Activated naive CD8-positive, alpha-beta T cell treated with anti-CD3 and anti-CD28 coated beads, Interleukin-2, amount 10 ng/mL, durations not matched to agents 7 days and 5 days (primary cell): ENCODE measurements at places on chromosomes 12 and 14. TPM values are rescaled to one million over a fixed set of nuclear protein-coding genes. Genes with fewer than 3 reads are reported as not detected.

GRCh38 chr12:97474161-97474560 is 11.6 kb downstream of the RMST start:
- DNase-seq: no peak

DNA sequence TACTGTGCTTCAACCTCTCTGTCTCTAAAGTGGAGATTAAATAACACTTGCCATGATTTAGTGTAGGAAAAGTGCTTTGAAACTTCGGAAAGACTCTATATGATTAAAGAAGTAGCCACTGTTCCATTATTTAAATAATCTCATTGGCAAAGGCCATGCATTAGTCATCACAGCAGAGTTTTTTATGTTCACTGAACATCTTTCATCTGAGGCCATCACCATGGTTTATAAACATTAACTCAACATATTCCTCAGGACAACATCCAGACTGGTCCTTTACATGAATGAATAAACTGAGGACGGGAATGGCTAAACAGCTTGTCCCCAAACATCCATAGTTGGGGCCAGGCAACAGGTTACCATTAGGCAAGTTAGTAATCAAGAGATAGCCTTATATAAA is 124.6 kb upstream of the FRMD6 start:
- DNase-seq: no peak

DNA sequence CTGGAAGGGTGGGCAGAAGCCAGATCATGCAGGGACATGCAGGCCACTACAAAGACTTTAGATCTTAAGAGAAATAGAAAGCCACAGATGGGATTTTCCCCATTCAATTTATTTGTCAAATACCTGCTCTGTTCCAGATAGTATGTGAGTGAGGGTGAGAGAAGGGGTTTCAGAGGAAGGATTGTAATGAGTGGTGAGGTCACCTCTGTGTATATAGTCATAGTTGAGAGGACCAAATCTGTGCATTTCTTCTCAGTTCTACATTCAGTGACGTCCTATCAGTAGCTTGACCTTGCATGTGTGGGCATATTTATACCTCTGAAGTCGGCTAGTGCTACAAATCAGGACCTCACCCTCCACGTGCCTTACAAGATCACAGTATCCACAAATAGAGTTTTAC is 31.2 kb upstream of the RBM19 start:
- no peak for DNase-seq

DNA sequence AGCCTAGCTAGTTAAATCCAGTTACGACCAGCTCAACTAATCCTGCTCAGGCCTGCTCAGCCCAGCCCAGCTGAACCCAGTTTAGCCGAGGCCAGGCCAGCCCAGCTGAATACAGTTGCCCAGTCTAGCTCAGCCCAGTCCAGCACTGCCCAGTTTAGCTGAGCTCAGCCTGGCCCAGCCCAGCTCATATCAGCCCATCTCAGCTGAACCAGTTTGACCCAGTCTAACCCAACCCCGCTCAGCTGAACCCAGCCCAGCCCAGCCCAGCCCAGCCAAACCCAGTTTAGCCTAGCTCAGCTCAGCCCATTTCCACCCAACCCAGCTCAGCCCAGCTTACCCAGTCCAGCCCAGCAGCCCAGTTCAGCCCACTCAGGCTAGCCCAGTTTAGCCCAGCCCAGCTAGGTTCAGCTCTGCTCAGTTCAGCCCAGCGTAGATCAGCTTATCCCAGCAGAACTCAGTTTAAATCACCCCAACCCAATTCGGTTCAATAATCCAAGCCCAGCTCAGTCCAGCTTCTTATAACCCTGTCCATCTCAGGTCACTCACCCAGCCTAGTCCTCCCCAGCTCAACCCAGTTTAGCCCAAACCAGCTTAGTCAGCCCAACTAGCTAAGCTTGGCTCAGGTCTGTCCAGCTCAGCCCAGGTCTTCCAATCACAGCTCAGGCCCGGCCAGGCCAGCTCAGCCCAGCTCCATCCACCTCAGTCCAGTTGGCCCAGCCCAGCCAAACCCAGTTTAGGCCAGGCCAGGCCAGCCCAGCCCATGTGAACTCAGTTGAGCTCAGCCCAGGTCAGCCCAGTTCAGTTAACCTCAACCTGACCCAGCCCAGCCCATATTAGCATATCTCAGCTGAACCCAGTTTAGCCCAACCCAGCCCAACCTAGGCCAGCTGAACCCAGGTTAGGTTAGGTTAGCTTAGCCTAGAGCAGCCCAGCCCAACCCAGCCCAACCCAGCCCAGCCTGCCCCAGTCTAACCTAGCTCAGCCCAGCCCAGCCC is 76.7 kb downstream of the TMEM121 start:
- no peak for DNase-seq

- DNase-seq: no peak
These were observed 537.0 kb downstream of the SLC6A15 start for GRCh38 chr12:84375449-84376170.

WNT1 gene
- total RNA-seq: 1.7 TPM

DNA sequence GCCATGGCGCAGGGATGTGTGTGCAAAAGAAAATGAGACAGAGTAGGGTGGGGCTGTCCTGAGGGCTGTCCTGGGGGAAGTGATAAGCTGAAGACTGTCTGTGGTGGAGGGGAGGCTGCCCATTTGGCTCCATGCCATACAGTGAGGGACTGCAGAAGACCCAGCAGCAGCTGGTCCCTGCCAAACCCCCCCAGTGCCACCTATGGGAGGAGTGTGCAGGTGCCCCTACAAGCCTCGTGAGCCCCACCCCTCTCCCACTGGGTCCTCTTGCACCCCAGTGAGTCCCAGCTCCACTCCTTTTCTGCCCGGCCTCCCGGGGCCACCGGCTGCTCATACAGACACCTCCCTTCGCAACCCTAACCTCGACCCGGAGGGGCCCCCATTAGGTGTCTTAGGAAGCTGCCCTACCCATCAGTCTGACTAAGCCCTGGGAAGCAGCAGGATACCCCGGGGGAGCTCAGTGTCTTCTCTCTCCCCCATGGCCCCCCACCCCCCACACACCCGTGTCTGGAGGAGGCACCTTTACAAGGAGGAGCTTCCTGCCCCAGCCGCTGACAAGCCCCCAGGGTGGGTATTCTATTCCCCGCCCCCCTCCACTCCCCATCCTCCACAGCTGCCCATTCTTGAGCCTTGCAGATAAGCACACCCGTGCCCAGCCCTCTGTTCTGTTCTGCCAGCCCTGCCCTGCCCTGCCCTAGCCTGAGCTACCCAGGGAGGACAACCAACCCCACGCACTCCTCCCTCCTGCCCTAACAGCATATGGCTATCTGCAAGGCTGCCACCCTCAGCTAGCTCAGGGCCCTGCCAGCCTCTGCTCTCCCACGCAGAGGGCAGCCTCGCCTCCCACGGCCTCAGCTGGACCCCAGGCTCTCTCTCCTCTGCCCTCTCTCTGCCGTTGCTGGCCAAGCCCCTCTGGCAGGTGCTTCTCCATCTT is 41.9 kb downstream of the SLC6A12 start:
- DNase-seq: no peak

- no peak for DNase-seq
These were observed 502.4 kb upstream of the ATP2B1 start for GRCh38 chr12:90211017-90211416.

DNA sequence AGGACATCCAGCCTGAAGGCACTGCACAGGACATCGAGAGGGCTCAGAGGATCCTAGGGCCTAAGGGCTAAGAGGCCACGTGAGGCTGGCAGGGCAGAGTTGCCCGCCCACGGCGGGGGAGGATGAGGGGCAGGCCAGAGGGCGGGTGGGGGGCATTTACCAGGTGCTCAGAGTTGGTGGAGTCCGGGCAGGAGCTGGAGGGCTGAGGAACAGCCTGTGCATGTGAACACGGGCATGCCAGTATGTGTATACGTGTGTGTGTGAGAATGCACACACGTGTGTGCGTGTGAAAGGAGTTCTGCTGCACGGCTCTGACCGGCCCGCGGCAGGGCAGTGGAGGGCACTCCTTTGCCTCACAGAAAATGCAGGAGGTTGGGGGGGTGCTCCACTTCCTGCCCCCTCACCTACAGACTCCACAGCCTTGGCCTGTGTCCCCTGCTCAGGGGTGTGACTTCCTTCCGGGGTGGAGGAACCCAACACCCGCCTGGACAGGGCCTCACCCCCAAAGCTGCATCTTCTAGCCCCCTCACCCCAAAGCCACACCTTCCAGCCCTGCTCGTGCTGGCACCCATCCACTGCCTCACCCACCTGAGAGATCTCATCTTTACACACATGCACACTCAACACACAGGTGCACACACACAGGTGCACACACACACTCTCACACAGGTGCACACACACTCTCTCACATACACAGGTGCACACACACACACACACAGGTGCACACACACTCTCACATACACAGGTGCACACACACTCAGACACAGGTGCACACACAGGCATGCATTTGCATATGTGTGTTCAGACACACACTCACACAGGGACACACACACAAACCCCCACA is 11.8 kb upstream of the GPR132 start:
- peak; percentile 60 for DNase-seq

GRCh38 chr14:37592482-37593408 is 2.3 kb downstream of the FOXA1 start:
- no peak for DNase-seq

ZCRB1 gene
- 53.8 TPM for total RNA-seq

- DNase-seq: peak; percentile 33
These were observed 225.2 kb downstream of the FUT8 start for GRCh38 chr14:65637780-65638179.

DNA sequence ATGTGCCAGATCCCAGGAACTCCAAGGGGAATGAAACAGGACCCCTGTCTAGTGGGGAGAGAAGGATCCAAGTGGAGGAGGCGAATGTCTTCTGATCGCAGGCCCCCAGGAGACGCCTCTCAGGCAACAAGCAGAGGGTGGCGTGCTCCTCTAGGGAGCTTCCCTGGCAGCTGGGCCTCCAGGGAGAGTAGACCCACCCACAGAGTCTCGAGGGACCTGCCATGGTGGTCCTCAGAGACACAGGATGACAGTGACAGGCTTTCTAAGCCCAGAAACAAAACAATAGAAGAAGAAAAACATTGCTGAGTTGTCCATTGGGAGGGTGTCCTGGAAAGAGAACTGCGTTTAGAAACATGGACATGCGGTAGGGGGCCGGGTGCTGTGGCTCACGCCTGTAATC is 140.6 kb upstream of the MAP1LC3B2 start:
- DNase-seq: no peak

PLCZ1 gene
- total RNA-seq: not detected

TMTC1 gene
- total RNA-seq: not detected

- DNase-seq: no peak
These were observed 60.7 kb downstream of the POLR3B start for GRCh38 chr12:106417926-106418910.

NRXN3 gene
- total RNA-seq: not detected

DNA sequence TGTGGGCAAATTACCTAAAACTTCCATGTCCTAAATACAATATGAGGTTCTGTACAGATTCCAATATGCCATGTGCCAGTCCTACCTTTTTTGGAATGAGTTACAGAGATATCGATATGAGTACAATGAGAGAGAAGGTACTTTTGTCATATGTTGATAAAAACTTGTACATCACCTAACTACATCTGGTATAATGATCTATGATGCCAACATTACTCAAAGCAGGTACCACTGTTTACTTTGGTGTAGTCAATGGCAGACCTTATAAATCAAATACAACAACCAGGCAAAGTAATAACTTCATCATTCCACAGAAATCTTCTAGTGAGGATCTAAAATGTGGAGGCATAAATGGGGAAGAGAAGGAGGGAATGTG is 12.7 kb downstream of the TEP1 start:
- DNase-seq: no peak

DNA sequence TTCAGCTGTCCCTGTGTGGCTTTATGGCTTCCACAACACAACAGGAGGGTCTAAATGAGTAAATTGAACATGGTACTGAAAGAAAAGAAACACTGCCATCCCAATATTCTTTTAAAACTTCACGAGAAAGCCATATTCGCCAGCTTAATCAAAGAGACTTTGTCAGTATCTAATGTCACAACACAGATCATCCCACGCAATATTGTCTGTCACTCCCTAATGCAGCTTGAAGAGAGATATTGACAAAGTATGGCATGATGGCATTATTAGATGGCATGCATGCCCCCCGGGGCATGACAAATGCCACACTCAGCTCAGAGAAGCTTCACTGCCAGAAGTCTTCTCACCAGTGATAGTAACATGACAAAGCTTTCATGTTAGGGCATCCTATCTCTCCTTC is 197.8 kb downstream of the TTC8 start:
- DNase-seq: no peak

BICD1 gene
- 18.7 TPM for total RNA-seq

POLR3B gene
- total RNA-seq: 4.7 TPM

- no peak for DNase-seq
These were observed 86.0 kb upstream of the HIF1A start for GRCh38 chr14:61609191-61609843.

DNA sequence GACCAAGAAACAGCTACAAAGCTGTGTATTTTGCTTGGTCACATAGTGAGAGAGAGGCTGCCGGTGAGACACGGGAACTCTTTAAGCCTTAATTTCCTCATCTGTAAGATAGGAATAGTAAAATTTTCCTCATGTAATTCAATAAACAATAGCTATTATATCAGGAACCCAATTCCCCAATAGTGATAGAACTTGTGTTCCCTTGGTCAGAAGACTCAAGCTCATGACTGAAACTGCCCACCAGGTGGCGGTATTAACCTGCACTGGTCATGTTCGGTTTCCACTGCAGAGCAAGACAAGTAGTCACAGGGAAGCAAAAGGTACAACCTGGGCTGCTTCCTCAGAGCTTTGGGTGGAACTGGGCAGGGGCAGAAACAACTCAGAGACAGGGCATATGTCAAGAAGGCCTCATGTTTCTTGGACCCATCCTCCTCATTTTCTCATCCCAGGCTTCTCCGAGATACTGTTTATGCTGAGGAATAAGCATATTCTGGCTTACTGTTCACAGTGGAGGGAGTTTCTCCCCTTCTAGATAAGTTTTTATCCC is 4.2 kb upstream of the AJUBA start:
- peak; percentile 81 for DNase-seq

GRCh38 chr12:123877968-123878367 is 94.7 kb downstream of the CCDC92 start:
- DNase-seq: no peak

GRCh38 chr12:76568888-76569551 is 9.4 kb upstream of the OSBPL8 start:
- no peak for DNase-seq

FOXN3 gene
- 101 TPM for total RNA-seq

DNA sequence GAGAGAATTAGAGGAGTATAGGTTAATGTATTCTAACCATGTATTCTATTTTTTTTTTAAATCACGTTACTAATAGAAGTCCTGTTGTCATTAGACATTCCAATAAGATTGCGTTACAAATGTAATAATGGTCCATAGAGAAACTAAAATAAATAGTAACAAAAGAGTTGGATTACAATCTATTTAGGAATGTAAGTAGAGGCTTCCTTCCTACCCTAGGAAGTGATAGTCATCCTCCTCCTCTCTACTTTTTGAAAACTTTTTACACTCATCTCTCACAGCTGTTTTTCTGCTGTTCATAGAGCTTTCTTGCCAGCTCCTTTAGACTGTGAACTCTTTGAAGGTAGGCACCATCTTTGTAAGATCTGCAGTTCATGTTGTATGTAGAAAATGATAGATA is 23.6 kb downstream of the TRHDE start:
- no peak for DNase-seq

GRCh38 chr12:48973941-48974673 is 2.6 kb upstream of the WNT10B start:
- DNase-seq: peak; percentile 58
